ENCODE measurements at places on chromosomes 7 and 10.

DNA sequence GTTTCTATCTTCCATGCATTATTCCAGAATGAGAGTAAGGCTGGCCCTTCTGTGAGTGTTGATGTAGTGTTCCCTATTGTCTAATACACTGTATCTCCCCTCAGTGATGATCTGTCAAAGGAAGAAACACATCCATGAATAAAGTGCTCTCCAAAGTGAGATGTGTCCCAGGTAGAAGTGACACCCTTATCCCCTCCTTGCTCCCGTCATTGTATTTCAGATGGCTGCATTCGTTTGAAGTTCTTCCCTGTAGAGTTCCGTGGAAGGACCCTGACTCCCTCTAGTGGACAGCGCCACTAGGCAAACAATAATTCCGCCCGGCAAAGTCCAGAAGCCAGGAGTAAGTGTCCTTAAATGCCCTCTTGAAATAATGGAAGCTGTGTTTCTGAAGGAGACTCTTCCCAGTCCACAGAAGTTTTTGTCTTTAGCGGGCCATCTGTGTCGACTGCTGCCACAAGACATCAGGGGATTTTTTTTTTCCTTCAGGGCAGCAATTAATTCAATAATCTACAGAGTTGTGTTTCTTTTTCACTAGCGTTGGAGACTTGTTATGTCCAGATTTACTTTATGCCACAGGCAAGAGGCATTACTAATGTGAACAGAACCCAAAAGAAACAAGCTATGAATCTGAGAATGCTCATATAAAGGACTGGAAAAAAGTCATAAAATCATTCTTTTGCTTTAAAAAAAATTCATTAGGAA lies 64.6 kb downstream of the THNSL1 start:
- peak; percentile 64 for DNase-seq

- no peak for DNase-seq
Measured at GRCh38 chr7:151101621-151102396, 15.5 kb downstream of the AGAP3 start.

GRCh38 chr7:131895541-131896164 lies 339.2 kb upstream of the PODXL start:
- DNase-seq = no peak

DNA sequence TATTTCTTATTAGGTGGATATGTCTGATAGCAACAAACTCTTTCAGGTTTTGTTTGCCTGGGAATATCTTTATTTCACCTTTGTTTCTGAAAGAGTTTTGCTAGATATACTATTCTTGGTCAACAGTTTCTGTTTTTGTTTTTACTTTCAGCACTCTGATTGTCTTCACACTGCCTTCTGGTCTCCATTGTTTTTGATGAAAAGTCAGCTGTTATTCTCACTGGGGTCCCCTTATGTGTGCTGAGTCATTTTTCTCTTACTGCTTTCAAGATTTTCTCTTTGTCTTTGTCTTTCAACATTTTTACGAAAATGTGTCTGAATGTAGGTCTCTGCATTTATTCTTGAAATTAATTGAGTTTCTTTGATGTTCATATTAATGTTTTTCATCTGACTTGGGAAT lies 15.2 kb upstream of the RASSF4 start:
- no peak for DNase-seq

DNA sequence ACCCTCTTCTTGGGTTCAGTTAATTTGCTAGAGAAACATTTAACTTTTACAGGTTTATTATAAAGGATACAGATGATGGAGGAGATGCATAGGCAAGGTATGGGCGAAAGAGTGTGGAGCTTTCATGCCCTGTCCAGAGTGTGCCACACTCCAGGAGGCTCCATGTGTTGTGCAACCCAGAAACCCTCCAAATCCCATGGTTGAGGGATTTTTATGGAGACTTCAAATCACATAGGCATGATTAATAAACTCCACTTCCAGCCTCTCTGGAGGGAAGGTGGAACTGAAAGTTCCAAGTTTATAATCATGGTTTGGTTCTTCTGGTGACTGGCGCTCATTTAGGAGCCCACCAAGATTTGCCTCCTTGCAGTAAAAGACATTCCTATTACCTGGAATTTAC lies 159.9 kb downstream of the PHTF2 start:
- DNase-seq = no peak

DNA sequence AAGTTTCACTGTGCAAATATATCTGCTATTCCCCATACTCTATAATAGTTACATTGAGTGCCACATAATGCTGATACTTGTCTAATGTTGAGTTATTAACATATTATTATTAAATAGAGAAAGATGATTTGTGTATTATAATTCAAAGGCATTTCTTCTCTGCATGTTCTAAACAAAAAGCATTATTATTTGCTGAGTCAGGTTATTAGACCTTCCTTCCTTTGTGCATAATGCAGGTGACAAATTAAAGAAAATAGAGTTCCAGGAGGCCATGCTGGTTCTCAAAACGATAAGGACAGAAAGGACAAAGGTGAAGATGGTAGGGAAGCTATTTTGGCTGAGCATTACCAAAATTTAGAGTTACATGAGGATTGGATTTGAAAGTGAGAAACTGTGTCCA lies 85.4 kb upstream of the CYP2C9 start:
- DNase-seq = no peak

DNA sequence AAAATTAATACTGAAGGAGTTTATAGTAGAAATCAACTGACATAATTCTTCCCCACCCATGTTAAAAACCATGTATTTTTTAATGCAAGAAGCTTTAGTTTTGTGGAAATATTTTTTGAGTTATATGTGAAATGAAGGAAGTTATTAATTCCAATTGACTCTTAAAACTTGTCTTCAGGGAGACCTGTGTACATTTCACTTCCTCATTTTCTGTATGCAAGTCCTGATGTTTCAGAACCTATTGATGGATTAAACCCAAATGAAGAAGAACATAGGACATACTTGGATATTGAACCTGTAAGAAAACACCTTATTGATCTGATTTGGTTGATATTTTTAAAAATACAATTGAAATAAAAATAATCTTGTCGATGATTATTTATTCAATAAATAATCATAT lies 33.3 kb downstream of the CD36 start:
- no peak for DNase-seq

DNA sequence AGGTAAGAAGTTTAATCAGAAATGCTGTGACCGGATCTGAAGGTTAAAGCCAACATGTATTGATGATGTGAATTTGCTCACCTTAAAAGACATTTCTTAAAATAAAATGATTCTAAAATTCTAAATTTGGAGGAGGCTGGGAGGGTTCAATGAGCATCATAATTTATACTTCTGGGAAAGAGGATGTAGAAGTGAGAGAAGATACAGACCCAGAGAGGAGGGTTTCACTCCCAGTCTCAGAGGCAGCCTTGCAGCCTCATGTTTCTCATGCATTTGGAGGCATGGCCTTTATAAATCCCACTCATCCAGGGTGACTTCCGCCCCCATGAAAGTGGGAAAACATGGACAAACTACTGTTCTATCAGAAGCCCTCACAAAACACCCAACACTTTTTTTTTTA lies 305.6 kb upstream of the PITRM1 start:
- no peak for DNase-seq

DNA sequence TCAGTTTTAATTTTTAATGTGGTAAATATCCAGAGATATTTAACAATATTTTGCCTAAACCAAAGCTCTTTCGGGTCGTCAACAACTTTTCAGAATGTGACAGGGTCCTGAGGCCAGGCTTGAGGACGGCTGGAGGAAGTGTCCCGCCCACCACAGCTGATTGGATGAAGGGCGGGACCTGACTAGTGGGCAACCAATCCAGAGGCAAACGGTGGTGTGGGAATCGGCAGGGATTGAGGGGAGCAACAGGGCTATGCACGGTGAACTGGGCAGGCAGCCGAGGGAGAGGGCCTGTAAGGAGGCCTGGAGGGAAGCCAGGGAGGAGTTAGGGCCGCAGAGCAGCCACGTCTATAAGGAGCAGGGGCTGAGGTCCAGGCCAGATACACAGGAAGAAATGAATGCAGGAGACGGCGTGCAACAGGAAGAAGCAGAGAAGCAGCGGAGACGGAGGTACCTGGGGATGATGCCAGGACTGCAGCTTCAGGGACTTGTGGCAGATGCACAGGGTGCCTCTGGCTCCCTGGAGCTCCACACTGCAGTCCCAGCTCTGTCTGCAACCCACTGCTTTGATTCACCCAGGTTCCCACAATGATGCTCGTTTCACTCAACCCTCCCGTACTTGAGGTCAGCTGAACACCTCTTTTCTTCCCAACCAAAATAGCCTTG lies 46.1 kb upstream of the ZMIZ1 start:
- peak; percentile 16 for DNase-seq
